ENCODE measurements at places on chromosomes 5 and 9.

DNA sequence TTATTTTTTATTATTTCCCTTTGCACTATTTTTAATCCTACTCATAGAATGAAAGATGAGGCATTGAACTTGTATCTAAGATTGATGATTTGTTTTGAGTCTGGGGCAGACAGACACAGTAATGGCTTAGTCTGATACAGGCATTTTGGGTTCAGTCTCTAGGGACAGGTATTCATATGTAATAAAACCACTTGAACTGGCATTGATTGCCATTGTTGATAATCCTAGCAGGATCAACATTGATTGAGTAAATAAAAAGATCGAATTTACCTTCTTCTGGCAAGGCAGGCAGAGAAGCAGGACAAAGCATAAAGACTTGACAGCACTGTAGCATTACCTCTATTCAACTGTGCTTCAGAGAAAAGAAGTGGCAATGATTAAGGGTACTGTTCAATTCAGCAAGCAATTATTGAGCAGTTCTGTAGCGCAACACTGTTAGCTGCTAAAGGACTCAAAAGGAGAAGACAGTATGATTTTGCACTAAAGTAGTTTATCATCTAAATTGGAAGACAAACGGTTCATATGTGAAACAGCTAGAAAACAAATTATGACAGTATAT, 144.4 kb downstream of the COMMD10 start:
- H3K36me3 ChIP-seq, result no peaks in the 10 kb centered on the region
- H3K27ac ChIP-seq, result no peak overlapping the region
- H3K4me1 ChIP-seq, result peaks cover 9% of the 10 kb centered on the region
- no peak for DNase-seq
- H3K4me3 ChIP-seq, result no peak overlapping the region

DNA sequence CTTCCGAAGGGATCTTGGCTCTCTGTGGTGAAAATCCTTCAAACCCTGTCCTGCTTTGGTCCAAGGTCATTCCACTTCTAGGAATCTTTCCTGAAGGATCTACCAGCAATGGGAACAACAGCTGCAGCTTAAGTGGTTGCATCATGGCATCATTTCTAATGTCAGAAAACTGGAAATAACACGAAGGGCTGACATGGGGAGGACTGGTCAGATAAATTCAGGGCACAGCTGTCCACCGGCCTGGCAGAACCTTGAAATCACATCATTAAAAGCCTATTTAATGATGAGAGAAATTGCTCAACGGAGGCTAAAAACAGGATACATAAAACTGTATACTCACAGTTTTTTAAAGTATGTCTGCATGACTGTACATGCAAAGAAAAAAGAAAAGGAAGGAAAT, 28.3 kb downstream of the OLFML2A start:
- H3K27me3 ChIP-seq, result peaks cover 24% of the 10 kb centered on the region
- no peaks in the 10 kb centered on the region for H3K36me3 ChIP-seq
- peaks cover 13% of the 10 kb centered on the region for H3K4me1 ChIP-seq
- DNase-seq, result no peak
- no peak overlapping the region for H3K27ac ChIP-seq

DNA sequence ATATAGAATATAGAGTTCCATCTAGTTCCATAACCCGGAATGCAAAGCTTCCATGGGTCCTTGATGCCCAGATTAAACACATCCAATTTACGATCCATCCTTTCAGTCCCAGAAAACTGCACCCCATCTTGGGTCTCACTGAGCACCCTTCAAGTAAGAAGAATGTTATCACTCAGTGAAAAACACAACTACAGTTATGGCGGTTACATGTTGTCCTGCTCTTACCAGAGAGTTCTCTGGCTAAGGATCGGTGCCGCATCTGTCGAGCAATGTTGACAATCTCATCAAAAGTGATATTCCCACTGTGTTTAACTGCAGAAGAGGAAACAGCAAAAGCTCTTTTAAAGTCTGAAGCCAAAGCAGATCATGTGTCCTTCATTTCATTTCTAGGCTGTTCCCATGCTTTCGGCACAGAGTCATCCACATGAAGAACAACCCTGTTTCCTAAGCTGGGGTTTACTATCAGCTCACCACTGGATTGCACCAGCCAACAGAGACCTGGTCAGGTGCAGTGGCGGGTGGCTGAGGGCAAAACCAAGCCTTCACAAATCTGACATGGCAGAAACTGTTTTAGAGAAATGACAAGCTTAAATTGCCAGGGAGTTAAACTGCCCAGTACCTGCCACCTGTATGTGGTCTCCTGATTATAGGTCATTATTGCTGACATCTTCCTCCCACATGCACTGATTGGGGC, 2.9 kb downstream of the RPL12 start:
- no peak overlapping the region for H3K4me3 ChIP-seq
- H3K36me3 ChIP-seq, result peaks cover 12% of the 10 kb centered on the region
- no peaks in the 10 kb centered on the region for H3K27me3 ChIP-seq
- H3K27ac ChIP-seq, result peak overlapping the region; percentile 7
- DNase-seq, result no peak

DNA sequence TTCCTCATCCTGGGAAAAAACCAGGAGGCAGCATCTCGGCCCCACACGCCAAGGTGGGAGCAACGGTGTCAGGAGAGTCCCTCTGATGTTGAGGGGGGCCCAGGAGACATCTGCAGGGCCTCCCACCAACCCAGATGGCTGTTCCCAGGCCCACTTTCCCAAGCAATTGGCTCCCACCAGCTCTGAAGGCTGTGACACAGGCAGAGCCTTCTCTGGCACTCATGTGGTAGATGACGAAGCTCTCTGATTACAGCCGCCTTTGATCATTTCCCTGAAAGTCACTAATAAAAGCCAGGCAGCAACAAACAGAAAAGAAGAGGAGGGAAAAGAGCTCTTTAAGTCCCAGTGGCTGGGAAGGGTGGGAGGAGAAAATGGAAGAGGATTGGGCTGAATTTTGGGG, 226.5 kb downstream of the CDK5RAP2 start:
- no peaks in the 10 kb centered on the region for H3K4me1 ChIP-seq
- H3K27ac ChIP-seq, result no peak overlapping the region
- H3K36me3 ChIP-seq, result no peaks in the 10 kb centered on the region

DNA sequence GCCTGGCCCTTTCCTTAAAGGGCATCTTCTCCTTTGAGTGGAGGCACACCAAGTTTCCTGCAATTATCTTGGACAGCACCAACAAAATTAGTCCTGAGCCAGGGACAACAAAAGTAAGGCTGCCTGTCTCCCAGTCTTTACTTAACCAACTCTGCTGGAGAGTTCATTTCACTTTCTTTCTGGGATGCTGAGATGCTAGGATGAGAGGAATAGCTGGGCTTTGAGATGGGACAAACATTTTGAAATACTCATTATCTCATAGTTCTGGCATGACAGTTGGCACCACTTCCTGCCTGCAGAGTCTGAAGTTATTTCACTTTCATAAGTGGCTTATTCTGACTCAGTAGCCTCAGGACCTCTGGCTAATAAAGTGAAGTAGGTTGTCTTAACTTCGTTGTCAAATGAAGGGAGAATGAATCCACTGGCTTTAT, 157.0 kb downstream of the C9orf152 start:
- H3K4me3 ChIP-seq, result no peak overlapping the region
- DNase-seq, result no peak
- no peaks in the 10 kb centered on the region for H3K4me1 ChIP-seq
- no peak overlapping the region for H3K27ac ChIP-seq
- H3K36me3 ChIP-seq, result no peaks in the 10 kb centered on the region
- no peaks in the 10 kb centered on the region for H3K27me3 ChIP-seq

DNA sequence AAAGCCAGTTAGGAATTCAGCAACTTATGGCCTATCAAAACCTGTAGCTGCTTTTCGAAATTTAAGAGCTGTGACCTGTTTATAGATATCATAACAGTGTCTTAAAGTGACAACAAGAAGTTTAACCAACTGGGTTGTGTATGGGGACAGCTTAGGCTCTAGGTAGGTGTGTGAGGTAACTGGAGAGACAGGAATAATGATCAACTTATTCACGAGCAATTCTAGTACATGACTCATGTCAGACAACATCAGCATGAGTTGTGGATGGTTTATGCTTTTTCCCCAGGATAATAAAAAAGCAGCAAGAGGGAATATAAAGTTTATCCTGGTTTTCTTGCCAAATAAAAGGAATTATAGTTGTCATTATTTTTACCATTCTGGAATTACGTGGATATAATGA, 88.6 kb downstream of the GDNF start:
- no peaks in the 10 kb centered on the region for H3K36me3 ChIP-seq
- DNase-seq, result no peak
- H3K4me3 ChIP-seq, result no peak overlapping the region
- 0 out of 2 replicates have a peak, but pooled peaks cover 8% of the 10 kb centered on the region for H3K4me1 ChIP-seq

- no peaks in the 10 kb centered on the region for H3K27me3 ChIP-seq
- H3K27ac ChIP-seq, result peak overlapping the region; percentile 35
- peak; percentile 56 for DNase-seq
- 0 out of 2 replicates have a peak overlapping the region, but pooled peaks have one; percentile 8 for H3K4me3 ChIP-seq
- H3K4me1 ChIP-seq, result peaks cover 84% of the 10 kb centered on the region
These were observed 23.1 kb downstream of the IRF1 start for GRCh38 chr5:132467287-132467984.

DNA sequence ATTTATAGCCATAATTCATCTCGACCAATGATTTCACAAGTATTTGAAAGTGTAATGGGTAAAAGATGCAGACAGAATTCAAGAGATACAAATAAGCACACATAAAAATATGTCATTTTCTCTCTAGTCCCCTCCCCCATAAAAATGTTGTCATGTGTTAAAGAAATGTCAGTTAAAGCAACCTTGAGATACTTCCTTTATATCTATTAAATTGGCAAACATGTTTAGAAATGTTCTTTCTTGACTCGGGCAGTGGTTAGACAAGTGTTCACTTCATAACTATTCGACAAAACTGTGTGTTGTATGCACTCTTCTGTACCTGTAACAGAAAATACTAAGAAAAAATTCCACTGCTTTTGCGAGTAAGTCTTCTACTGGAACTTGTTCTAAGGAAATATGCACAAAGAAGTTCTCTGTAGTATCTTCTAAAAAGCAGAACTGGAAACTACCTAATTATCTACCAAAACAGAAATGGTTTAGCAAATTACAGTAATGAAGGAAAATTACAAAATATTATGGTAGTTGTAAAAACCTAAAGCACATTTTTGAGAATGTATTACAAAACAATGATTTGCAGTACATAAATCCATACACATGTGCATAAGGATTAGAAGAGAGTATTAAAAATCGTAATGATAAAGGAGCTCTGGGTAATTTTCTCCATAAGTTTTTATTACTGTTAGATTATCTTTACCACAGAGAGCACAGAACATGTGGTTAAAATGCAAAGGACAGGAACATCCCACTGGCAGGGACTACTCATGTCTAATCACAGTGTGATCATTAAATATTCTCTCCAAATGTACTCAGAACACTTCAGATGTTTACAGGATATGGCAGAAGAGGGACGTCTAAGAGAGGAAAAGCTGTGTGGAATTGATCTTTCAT, 35.9 kb downstream of the FBXW2 start:
- H3K36me3 ChIP-seq, result peaks cover 6% of the 10 kb centered on the region
- no peak for DNase-seq
- H3K4me1 ChIP-seq, result no peaks in the 10 kb centered on the region
- no peak overlapping the region for H3K4me3 ChIP-seq
- H3K27ac ChIP-seq, result no peak overlapping the region

DNA sequence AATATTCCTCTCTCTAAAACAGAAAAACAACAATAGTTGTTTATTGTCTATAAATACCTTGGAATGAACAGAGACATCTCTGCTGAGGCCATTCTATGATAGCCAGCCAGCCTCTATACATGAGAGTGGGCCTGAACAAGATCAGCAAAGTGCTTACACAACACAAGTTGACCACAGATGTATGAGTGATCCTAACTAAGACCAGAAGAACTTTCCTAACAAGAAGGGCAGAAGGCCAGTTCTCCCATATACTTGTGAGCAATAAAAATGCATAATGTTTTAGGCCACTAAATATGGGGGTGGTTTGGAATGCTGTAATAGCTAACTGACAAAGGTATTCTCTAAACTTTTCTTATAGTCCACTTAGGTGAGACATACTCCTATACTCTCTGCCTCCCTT, 345.7 kb downstream of the SPATA31D1 start:
- H3K4me1 ChIP-seq, result no peaks in the 10 kb centered on the region
- no peak overlapping the region for H3K4me3 ChIP-seq
- H3K36me3 ChIP-seq, result no peaks in the 10 kb centered on the region
- no peaks in the 10 kb centered on the region for H3K27me3 ChIP-seq
- no peak overlapping the region for H3K27ac ChIP-seq

DNA sequence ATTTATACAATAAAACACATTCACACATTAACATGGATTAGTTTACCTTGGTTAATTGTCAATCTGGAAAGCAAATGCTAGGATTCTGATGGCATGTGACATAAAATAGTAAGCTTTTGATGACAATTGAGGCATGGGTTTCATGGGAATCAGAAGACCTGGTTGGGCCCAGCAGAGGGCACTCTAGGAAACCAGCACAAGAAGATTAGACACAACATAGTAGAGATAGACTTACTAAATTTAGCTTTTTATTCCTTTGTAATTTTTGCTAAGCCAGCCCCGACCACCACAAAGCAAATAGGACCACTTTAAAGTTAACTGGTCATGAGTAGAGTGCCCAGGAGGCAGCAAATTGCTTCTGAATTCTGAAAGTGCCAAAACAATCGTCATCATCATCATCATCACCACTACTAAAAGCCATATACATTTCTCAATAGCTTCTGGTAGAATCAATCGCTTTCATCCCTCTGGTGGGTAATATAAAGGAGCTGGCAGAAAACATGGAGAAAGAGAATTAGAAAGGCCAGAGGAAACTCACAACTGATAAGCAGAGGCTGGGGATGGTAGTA, 163.2 kb downstream of the ARRDC3 start:
- DNase-seq, result no peak
- H3K27me3 ChIP-seq, result no peaks in the 10 kb centered on the region
- no peak overlapping the region for H3K4me3 ChIP-seq

GRCh38 chr5:172544371-172545095, 90.2 kb upstream of the SH3PXD2B start:
- no peak overlapping the region for H3K27ac ChIP-seq
- no peak for DNase-seq
- no peaks in the 10 kb centered on the region for H3K4me1 ChIP-seq
- H3K36me3 ChIP-seq, result no peaks in the 10 kb centered on the region
- H3K4me3 ChIP-seq, result no peak overlapping the region
- H3K27me3 ChIP-seq, result peaks cover 3% of the 10 kb centered on the region

DNA sequence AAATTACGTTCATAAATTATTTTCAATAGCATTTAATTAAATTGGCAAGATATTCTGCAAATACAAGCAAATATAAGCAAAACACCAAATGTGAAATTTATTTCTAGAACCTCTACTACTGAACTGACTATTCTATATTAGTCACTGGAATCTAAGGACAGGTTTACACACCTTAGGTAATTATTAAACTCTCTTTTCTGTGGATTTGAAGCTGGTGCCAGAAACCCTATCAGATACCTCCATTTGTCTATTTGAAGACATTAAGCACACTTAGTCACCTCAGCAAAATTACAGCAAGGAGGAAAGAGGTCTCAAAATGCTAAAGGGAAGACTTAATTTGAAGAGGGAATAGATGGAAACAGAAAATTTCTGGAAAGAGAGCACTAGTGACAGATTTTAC, 83.4 kb downstream of the CPLANE1 start:
- no peak overlapping the region for H3K4me3 ChIP-seq
- no peak for DNase-seq
- H3K27ac ChIP-seq, result no peak overlapping the region
- H3K36me3 ChIP-seq, result peaks cover 16% of the 10 kb centered on the region
